ENCODE measurements at places on chromosomes 12 and 14. TPM values are rescaled to one million over a fixed set of nuclear protein-coding genes. Genes with fewer than 3 reads are reported as not detected.

The FOXA1 gene
- 20.6 TPM for total RNA-seq

The RAB2B gene
- 36.9 TPM for total RNA-seq

DNA sequence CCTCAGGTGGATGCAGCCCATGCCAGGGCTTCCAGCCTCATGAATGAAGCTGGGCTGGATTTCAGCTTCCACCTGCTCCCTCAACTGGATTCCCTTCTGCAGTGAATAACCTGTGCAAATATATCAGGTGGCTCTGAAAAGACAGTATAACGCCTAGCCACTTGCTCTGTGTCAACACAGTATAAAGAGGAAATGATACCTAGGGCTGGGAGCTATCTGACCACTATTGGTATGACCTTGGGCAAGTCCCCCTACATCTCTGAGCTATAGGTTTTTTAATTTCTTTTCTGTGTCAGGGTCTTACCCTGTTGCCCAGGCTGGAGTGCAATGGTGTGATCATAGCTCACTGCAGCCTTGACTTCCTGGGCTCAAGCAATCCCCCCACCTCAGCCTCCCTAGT lies 19.8 kb downstream of the ISM2 start:
- H3K4me1 ChIP-seq: no peaks in the 10 kb centered on the region
- no peaks in the 10 kb centered on the region for H3K36me3 ChIP-seq
- DNase-seq: no peak
- H3K27ac ChIP-seq: no peak overlapping the region
- no peaks in the 10 kb centered on the region for H3K27me3 ChIP-seq

DNA sequence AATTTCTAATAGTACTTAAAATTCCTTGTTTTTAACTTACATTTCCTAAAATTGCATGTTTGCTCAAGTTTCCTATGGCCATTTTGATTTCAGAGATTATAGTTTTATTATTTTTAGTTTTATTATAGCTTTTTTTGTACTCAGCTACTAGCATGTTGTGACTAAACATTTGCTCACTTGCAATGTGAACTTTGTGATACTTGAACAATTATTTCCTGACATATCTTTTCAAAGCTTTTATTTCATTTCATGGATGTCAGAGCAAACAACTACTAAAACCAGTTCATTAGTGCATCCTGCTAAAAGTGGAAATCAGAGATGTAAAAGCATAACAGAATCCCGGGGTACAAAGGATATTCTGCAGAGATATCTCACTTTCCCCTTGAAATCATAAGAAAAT lies 33.6 kb upstream of the PCNX4 start:
- no peaks in the 10 kb centered on the region for H3K4me1 ChIP-seq
- no peak overlapping the region for H3K4me3 ChIP-seq
- H3K36me3 ChIP-seq: no peaks in the 10 kb centered on the region
- DNase-seq: no peak

DNA sequence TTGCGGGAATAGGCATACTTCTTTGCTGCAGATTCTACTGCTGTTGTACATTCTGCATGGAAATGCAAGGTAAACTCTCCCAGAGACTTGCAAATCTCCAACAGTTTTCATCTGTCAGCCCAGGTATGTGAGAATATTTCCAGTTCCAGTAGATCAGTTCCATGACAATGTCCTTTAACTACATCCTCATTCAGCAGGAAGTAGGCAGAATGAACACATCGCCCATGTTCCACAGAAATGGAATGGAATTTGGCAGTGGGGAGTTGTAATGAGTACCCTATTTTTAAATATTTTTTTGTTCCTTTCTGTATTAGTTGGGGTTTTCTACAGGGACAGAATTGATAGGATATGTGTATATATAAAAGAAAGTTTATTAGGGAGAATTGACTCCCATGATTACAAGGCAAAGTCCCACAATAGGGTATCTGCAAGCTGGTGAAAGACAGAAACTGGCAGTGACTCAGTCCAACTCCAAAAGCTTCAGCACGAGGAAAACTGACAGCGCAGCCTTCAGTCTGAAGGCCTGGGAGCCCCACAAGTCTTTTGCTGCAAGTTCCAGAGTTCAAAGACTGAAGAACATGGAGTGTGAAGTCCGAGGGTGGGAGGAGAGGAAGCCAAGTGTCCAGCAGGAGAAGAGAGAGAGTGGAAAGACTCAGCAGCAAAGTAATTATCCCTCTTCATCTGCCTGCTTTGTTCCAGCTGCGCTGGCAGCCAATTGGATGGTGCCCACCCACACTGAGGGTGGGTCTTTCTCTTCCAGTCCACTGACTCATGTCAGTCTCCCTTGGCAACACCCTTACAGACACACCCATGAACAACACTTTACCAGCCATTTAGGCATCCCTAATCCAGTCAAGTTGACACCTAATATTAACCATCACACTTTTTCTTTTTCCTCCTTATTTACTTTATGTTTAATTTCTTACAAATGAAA lies 110.4 kb upstream of the SCAF11 start:
- no peaks in the 10 kb centered on the region for H3K27me3 ChIP-seq
- H3K4me1 ChIP-seq: no peaks in the 10 kb centered on the region
- H3K27ac ChIP-seq: no peak overlapping the region
- no peak overlapping the region for H3K4me3 ChIP-seq

The DNAJC22 gene
- total RNA-seq: 0.67 TPM

DNA sequence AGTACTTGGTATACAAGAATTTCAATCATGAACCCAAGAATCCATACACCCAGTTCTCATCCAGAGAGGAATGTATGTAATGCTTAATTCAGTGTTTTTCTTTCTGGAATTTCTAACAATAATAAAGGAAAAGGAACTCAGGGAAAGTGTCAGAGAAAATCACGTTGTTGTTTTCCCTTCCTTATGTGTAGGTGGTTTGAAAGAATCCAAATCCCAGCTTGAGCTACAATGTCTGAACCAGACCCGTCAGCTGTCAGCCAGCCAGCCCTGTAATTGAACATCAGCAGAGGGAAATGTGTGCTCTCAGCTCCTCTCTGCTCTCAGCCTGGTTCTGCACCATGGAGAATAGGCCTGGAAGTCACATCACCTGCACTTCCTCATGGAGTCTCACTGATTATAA lies 126.5 kb downstream of the TMEM30B start:
- H3K27me3 ChIP-seq: no peaks in the 10 kb centered on the region
- DNase-seq: no peak
- no peaks in the 10 kb centered on the region for H3K36me3 ChIP-seq
- H3K4me3 ChIP-seq: no peak overlapping the region
- no peaks in the 10 kb centered on the region for H3K4me1 ChIP-seq

- H3K4me1 ChIP-seq: peaks cover 7% of the 10 kb centered on the region
- DNase-seq: no peak
- no peaks in the 10 kb centered on the region for H3K36me3 ChIP-seq
- H3K27ac ChIP-seq: peak overlapping the region; percentile 94
- peak overlapping the region; percentile 91 for H3K4me3 ChIP-seq
Observed at GRCh38 chr14:32203928-32204357, 874 bp upstream of the RNU6-8 start.

The GALNT9 gene
- total RNA-seq: 1.6 TPM

The C14orf93 gene
- total RNA-seq: 8.4 TPM

GRCh38 chr12:113612076-113612728 lies 140.5 kb upstream of the LHX5 start:
- H3K4me1 ChIP-seq: no peaks in the 10 kb centered on the region
- no peak overlapping the region for H3K4me3 ChIP-seq
- H3K27me3 ChIP-seq: peaks cover 60% of the 10 kb centered on the region
- DNase-seq: no peak

DNA sequence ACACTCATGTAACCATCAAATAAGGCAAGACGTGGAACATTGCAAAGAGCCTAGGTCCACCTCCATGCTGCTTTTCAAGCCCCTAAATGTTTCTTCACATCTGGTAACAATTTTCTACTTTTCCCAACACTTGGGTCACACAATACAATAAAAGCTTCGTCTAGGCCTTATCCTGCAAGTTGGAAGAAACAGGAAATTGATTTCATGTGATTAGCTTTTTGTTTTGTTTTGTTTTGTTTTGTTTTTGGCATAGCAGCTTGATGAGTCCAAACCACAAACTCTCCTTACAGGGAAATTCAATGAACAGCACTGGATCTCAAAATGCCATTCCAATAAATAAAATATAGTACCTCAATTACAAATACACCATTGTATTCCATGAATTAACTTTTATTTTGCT lies 19.3 kb downstream of the TAS2R50 start:
- no peak for DNase-seq
- H3K27ac ChIP-seq: no peak overlapping the region
- H3K4me3 ChIP-seq: no peak overlapping the region
- H3K27me3 ChIP-seq: no peaks in the 10 kb centered on the region

- H3K4me3 ChIP-seq: peak overlapping the region; percentile 88
- peaks cover 53% of the 10 kb centered on the region for H3K4me1 ChIP-seq
- peaks cover 11% of the 10 kb centered on the region for H3K36me3 ChIP-seq
- no peaks in the 10 kb centered on the region for H3K27me3 ChIP-seq
Observed at GRCh38 chr12:70243510-70244371, 508 bp downstream of the CNOT2 start.

The POTEM gene
- total RNA-seq: not detected

- H3K27ac ChIP-seq: no peak overlapping the region
- DNase-seq: no peak
- peaks cover 37% of the 10 kb centered on the region for H3K27me3 ChIP-seq
- no peaks in the 10 kb centered on the region for H3K4me1 ChIP-seq
Observed at GRCh38 chr12:98893126-98893674, 248.1 kb downstream of the APAF1 start.

The TCHP gene
- 16.5 TPM for total RNA-seq

- no peaks in the 10 kb centered on the region for H3K27me3 ChIP-seq
- H3K27ac ChIP-seq: no peak overlapping the region
- DNase-seq: no peak
- no peaks in the 10 kb centered on the region for H3K4me1 ChIP-seq
Observed at GRCh38 chr14:101220921-101221510, 317.5 kb upstream of the RTL1 start.

- H3K4me1 ChIP-seq: peaks cover 28% of the 10 kb centered on the region
- peak overlapping the region; percentile 99 for H3K4me3 ChIP-seq
- H3K27ac ChIP-seq: peak overlapping the region; percentile 98
- peaks cover 30% of the 10 kb centered on the region for H3K36me3 ChIP-seq
- DNase-seq: no peak
Observed at GRCh38 chr14:49586673-49587460, 687 bp upstream of the RPS29 start.

DNA sequence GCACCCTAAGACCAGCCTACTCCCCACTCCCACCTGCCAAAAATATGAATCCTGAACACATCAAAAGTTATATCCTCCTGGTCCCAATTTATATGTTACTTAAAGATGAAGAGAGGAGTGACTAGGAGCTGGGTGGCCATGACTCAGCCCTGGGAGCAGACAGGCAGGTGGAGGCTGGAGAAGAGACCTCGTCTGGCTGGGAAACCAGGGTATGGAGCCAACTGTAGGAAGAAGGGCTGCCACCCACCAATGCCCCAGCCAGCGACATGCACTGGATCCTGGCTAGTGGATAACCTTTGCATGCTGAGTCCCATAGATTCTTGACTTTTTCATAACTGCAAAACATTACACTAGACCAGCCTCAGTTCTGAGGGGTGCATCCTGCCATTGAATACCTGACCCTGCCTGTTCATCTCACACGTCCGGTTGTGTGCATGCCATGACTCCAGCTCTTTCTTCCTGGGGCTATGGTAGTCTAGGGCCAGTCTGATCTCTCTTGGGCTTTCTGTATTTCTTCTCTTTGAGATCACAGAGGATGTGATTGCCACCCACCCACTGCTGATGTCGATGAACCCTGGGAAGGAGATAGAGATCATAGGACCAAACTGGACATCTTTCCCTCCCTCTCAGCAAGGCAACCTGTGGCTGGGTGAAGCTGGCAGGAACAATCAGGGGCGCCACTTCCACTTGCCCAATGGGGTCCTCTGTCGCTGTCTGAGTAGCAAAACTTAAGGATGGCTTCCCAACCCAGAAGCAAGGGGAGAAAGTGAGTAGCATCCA lies 69.6 kb upstream of the DDX11 start:
- peak; percentile 34 for DNase-seq
- H3K36me3 ChIP-seq: no peaks in the 10 kb centered on the region
- no peak overlapping the region for H3K4me3 ChIP-seq
- H3K27me3 ChIP-seq: no peaks in the 10 kb centered on the region
- H3K4me1 ChIP-seq: no peaks in the 10 kb centered on the region

The UBR7 gene
- total RNA-seq: 13.8 TPM

DNA sequence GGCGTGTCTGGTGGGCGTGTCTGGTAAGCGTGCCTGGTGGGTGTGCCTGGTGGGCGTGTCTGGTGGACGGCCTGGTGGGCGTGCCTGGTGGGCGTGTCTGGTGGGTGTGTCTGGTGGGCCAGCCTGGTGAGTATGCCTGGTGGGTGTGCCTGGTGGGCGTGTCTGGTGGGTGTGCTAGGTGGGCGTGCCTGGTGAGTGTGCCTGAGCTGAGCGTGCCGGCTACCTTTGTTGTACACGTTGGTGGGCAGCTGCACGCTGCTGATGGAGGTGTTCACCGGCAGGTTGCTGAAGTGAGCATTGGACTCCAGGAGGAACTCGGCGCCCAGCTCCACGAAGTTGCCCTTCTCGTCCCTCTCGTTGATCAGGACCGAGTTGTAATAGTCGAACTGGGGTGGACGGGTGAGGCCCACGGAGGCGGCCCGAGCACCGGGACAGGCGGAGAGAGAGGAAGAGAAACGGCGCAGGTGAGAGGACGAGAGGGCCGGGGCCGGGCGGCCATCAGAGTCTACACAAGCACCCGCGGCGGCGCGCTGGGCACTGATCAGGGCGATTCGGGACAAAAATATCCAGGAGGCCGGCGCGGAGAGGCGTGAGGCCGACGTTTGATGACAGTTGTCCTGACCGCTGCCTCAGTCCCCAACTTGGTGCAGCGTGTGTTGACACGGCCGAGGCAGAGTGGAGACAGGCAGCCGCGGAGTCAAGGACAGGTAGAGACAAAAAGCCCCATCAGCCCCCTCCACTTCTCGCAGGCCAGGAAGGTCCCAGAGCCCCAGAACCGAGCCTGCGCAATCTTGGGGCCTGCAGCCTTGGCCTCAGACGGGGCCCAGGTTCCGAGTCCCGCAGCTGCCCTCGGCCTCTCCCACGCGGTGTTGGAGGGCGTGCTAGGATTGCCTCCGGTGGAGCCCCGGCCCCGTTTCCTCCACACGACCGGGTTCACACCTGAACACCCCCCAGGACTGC lies 10.5 kb downstream of the CACNA2D4 start:
- H3K27ac ChIP-seq: no peak overlapping the region
- no peaks in the 10 kb centered on the region for H3K4me1 ChIP-seq
- peak; percentile 65 for DNase-seq

- H3K4me3 ChIP-seq: no peak overlapping the region
- H3K4me1 ChIP-seq: no peaks in the 10 kb centered on the region
- no peak for DNase-seq
- peaks cover 5% of the 10 kb centered on the region for H3K36me3 ChIP-seq
Observed at GRCh38 chr12:45338272-45338671, 122.4 kb downstream of the ANO6 start.

DNA sequence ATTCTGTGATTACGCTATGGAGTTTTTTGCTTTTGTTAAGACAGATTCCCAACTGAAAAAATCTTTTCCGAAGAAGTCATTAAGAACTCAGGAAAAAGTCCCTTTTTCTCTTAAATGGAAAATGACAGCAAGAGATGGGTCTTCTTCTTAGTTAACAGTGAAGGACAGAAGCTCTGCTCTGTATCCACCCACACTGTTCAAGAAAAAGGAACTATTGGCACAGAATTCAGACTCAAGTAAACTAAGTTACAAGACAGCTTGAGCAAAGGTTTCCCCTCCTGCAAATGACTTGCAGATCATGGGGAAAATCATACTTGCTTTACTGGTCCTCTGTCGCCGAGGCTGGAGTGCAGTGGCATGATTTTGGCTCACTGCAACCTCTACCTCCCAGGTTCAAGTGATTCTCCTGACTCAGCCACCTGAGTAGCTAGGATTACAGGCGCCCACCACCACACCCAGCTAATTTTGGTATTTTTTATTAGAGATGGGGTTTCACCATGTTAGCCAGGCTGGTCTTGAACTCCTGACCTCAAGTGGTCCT lies 137.1 kb upstream of the AEBP2 start:
- no peak overlapping the region for H3K4me3 ChIP-seq
- peaks cover 6% of the 10 kb centered on the region for H3K4me1 ChIP-seq
- no peaks in the 10 kb centered on the region for H3K27me3 ChIP-seq
- H3K27ac ChIP-seq: no peak overlapping the region
- no peak for DNase-seq

The HOXC4 gene
- total RNA-seq: 0.61 TPM

The CDKN3 gene
- total RNA-seq: 1.5 TPM
